ENCODE measurements at places on chromosomes 2 and 18.

GRCh38 chr2:237165405-237166276 lies 80.0 kb downstream of the COPS8 start:
- DNase-seq: no peak

DNA sequence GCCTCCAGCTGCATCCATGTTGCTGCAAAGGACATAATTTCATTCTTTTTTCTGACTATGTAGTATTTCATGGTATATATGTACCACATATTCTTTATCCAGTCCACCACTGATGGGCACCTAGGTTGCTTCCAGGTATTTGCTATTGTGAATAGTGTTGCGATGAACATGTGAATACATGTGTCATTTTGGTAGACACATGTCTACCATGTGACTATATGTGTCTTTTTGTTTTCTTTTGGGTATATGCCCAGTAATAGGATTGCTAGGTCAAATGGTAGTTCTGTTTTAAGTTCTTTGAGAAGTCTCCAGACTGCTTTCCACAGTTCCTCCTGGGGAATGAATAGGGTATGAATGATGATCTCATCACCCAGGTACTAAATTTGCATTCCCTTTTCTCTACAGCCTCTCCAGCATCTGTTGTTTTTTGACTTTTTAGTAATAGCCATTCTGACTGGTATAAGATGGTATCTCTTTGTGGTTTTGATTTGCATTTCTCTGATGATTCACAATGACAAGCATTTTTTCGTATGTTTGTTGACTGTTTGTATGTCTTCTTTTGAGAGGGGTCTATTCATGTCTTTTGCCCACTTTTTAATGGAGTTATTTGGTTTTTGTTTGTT lies 35.6 kb upstream of the FEZ2 start:
- DNase-seq: no peak

DNA sequence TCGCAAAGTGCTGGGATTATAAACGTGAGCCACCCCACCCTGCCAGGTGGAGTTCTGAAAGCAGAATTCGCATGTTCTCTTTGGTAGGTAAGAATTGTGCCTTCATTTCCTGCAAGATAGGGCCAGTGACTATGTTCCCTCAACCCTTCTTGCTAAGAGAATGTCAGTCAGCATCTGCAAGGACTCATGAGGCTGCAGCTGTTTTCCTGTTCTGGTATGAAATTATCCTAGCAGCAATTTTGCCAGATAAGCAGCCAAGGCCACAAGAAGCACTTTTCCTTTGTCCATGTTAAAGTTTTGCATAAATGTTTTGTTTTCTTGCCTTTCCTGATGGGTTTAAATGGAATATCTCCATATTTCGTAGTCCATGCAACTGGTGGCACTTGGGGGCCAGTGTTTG lies 6.8 kb upstream of the ARHGAP28 start:
- no peak for DNase-seq

GRCh38 chr2:3651691-3652648 lies 6.0 kb upstream of the ALLC start:
- peak; percentile 22 for DNase-seq

DNA sequence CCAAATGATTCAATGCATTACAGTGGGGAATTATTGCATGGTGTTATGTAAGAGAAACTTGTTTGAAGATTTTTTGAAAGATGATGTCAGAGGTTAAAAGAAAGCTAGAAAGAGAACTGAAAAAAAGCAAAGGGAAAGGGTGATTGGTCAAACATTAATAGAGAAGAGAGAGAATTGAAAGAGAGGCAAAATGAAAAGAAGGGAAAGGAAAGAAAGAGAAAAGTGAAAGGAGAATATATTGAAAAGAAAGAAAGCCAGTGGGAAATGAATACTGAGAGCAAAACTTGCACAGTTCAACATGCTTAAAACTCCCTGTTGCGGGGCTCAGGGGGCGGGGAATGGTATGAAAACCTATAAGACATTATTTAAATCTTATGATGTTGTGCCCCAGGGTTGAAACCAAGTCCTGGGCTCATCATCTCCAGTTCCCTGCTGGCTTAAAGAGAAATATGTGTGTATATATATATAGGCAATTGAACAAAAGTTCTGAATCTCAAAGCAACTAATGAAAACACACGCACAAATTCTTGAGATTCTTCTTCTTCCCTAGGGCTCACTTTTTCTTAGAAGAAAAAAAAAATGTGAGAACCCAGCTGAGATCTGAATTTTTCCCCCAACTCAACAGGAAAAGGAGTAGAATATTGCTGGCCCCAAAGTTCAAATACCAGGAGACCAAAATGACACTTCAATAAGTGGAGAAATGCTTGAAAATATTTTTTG lies 2045.9 kb upstream of the CELF4 start:
- no peak for DNase-seq

DNA sequence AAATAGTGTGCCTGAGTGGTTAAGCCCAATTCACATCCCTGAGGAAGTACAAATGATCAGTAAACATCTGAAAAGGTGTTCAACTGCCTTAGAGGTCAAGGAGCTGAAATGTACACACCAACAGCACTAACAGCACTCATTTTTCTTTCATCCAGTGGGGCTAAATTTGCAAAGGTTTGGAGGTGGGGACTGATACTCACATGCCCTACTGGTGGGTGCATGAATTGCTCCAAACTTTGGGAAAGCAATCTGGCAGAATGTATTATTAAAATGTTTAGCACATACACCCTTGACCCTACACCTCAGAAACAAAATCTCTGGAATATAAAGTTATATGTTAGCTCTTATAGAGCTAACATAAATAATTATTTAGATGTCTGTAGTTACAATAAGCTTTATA lies 19.0 kb upstream of the FAM178B start:
- no peak for DNase-seq
